ENCODE measurements at places on chromosomes 1 and 21.
A peak's percentile ranks its signal among the peaks of the same experiment; 100 is the strongest.

DNA sequence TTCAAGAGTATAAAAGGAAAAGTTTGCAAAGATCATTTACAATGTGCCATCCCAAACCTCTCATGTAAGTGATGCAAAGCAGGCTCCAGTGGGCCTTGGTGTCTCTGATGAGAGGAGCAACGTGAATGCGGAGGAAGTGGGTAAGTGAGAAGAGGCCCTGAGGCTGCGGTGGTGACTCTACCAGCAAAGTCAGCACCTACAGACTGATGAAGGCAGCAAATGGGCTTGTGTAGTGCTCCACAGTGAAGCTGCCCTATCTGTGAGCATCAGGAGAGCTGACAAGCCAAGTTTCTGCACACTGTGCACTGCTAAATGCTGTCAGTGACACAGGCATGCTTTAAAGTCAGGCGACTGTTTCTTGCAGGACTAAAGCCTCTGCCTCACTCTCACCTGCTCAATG is 15.6 kb upstream of the RAP1A start:
- DNase-seq: peak; percentile 52

DNA sequence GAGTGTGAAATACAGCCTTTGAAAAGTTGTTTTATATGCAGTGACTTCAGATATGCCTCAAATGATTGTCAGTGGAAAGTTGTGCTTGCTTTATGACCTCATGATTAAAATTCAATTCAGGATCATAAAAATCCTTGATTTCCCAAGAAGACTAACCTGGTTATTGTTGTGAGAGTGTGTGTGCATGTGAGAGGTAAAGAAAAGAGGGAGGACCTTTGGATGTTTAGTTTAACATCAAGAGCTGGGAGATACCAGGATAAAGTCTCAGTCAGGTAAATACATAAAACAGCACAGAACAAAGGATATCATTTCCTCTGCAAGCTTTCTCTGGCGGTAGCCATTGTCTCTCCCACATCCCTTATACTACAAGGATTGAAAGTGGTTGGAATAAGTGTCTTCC is 14.4 kb downstream of the BTBD8 start:
- no peak for DNase-seq

- no peak for DNase-seq
Observed at GRCh38 chr1:93605812-93606512, 75.7 kb downstream of the BCAR3 start.

DNA sequence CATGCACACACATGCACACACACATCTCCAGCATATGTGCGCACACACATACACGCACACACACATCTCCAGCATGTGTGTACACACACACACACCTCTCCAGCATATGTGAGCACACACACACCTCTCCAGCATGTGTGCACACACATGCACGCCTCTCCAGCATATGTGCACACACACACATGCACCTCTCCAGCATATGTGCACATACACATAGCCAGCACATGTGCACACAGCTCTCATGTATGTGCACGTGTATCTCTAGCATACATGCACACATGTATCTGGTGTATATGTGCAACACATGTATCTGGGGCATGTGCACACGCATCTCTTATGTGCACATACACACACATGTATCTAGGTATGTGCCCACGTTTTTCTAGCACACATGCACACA is 57.9 kb downstream of the SLC19A1 start:
- DNase-seq: no peak

DNA sequence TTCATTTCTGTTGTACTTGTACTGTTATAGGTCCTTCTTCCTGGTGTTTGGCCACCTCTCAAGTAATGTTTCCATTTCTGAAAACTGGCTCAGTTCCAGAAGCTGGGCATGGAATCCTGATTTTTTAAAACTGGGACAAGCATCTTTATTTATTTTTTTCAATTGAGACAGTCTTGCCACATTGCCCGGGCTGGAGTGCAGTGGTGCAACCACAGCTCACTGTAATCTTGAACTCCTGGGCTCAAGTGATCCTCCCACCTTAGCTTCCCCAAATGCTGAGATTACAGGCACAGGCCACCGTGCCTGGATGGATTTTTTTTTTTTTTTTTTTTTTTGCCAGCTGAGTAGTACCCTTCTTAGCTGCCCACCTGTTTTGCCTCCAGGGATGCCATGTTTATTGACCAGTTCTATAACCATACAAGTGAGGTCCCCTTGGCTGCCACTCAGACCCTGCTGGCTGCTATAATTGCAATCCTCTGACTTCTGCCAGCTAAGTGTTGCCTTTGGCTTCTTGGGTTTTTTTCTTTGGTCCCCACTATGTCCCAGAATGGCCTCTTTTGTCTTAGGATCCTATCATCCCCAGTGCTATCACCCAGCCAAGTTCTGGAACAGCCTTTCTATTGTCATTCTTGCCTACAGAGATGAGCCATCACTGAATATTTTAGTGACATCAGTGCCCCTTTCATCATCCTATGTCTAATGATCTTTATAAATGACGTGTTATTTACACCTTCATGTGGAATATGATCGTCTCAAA is 3.9 kb upstream of the DIP2A start:
- no peak for DNase-seq

DNA sequence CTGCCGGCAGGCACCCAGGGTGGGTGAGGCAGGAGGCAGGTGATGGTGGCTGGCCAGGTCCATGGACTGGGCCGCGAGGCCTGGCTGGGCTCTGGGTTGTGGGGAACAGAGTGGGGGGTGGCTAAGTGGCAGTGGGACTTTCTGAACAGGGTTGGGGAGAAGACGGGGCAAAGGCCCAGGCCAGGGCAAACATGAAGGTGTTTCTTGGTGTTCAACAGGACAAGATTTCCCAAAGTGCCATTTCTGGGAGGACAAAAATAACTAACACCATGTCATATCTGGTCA is 26.8 kb downstream of the STUM start:
- DNase-seq: no peak

GRCh38 chr1:197235355-197235754 is 32.7 kb upstream of the CRB1 start:
- DNase-seq: no peak

GRCh38 chr1:174022080-174022975 is at the start of gene RC3H1:
TSS of gene RC3H1 (minus strand) at chr1:174022357. CDS start at chr1:173992985, 29,372 bp downstream.
- peak; percentile 86 for DNase-seq

DNA sequence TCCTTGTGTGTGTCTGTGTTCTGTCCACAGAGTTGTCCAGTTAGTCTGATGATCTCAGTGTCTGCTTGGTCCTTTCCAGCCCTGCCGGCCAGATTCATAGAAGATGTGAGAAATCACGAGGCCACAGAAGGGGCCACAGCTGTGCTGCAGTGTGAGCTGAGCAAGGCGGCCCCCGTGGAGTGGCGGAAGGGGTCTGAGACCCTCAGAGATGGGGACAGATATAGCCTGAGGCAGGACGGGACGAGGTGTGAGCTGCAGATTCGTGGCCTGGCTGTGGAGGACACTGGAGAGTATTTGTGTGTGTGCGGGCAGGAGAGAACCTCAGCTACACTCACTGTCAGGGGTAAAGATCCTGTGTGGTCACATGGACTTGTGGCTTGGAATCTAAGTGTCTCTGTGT is 95.8 kb downstream of the OBSCN start:
- DNase-seq: no peak

DNA sequence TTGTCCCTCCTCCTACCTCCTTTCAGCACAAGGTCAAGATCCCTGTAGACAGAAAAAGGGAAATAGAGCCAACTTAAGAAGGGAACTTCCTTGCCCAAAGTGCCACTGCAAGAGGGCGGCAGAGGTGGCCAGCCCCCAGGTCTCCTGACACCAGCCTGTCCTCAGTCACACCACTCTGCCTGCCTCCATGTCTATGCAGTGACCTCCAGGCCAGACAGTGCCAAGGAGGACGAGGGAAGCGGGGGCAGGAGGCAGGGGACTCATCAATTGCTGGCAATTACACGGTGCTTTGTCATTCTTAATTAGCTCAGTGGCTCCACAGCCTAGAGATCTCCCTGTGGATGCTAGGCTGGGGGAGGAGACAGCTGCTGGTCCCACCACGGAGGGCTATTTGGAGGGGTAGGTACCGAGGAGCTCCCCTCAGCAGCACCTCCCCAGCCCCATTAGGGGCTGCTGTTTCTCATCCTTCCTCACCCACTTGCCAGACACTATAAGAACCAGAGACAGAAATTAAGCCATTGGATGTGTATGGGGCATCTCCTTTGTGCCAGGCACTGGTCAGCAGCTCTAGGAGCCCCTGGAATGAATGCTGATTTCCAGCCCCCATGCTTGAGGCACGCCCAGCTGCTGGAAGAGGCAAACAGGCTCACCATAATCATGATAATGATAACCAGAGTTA is 6.1 kb upstream of the LDLRAP1 start:
- DNase-seq: no peak

- no peak for DNase-seq
Observed at GRCh38 chr1:59076612-59077011, 220.3 kb upstream of the FGGY start.

DNA sequence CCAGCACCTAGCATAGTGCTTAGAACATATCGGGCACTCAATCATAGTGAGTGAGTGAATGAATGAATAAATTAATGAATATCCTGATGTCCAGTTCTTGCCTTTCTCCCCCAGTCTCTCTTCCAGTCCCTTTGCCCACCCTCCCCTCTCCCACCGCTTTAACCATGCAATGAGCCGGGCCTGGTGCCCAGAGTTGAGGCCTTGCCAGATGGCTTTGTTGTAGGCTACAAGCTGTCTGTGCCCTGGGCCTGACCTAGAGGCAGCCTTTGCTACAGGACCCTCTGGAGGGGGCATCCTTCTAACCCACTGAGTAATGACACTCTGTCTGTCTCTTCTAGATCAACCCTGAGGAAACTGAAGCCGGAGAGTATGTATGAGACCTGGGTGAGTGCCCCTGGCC is 6.9 kb downstream of the CASQ1 start:
- no peak for DNase-seq

- DNase-seq: no peak
Observed at GRCh38 chr1:44327679-44328491, 27.2 kb downstream of the ERI3 start.

All from stimulated activated naive CD4-positive, alpha-beta T cell (primary cell).